ENCODE measurements at places on chromosomes 1 and 21. TPM values are rescaled to one million over a fixed set of nuclear protein-coding genes. Genes with fewer than 3 reads are reported as not detected.

Gene SGIP1
- 49.2 TPM for total RNA-seq

Gene CATSPERE
- total RNA-seq = 0.30 TPM

Gene UMODL1
- not detected for total RNA-seq

Gene RORC
- not detected for total RNA-seq

Measured in epithelial cell of umbilical artery (primary cell).